Spinal cord (tissue), 10 donors: ENCODE measurements at places on chromosomes 3 and 15. TPM values are rescaled to one million over a fixed set of nuclear protein-coding genes. Genes with fewer than 3 reads are reported as not detected.
A peak's percentile ranks its signal among the peaks of the same experiment; 100 is the strongest.

Gene GRK7
- total RNA-seq = 0.20 TPM

Gene ZBBX
- 6.9 TPM for total RNA-seq

DNA sequence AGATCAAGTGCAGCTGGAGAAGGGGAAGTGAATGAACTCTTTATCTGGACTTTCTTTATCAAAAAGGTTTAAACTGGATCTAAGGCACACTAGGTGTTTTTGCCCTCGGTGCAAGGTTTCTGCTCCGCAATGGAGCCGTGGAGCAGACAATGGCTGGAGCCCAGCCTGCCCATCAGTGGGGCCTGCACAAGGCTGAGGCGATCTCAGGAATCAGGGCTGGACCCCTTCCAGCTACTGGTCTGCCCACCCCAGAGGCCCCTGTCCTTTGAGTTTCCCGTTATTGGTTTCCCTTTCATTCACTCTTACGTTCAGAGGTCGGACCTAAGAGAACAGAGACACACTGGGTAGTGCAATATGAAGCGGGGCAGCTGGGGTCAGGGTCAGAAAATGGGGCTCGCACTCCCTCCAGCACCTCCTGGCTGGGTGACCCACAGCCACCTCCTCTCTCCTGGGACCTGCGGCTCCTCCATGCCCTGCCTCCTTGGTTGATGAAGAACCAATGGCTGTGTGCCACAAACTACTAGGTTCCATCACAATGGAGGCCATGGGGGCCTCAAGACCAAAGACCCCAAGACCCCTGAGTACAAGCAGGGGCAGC is 164.6 kb downstream of the CHSY1 start:
- DNase-seq = no peak

DNA sequence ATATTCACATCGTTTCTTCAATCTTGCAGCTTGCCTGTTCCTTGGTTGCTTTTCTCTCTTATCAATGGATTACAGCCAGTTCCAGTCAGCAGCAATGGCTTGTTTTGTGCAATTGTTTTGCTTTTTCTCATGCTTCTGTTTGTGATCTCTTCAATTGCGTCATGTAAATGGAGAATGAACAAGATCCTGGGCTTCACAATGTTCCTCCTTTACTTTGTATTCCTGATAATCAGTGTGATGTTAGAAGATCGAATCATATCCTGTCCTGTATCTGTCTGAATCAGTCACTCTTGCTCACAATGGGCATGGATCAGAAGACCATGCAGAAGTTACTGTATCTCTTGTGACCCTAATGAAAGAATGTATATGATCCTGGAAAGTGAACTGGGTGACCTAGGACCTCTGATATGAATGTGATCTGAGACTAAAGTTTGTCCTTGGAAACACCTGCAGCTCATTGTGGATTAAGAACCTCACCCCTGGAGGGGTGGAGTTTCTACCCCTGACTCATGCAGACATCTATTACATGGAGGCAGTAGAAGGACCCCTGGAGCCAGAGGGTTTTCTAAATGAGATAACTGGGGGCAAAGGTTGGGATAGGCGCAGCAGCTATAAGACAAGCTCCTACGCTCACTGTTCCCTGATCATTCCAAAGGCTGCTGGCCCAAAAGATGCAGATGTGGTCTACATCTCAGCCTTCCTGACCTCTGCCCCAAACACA is 32.2 kb downstream of the SLC24A1 start:
- no peak for DNase-seq

DNA sequence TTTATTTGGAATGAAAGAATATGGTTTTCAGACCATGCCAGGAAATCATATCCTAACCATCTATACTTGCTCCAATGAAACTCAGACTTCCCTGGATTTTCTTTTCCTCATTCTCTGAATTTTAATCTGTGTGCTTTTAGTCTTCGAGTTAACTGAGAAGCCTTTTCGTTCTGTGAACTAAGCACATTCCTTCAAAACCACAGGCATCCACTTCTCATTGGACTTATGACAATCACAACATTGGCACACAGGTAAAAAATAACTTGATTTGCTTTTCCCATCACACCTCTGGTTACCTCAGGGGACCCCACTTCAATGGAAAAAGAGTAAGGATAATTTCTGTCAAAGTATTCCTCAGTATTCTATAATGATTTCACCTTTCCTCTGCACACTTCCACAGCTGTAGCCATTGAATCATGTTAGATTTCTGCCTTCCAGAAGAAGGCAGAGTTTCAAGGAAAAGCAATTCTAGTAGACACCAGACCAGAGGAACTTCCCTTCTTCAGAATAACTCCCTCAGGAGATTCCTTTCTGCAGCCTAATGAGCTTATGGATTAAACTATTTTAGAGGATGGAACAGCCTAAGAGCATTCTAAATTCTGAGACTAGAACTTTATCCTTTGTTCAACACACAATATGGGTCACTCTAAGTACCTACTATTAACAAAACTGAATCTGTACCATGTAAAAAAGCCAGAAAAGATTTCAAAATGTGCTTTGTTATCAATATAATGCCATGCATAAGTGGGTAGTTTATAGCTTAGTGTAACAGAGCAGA is 15.9 kb downstream of the COMMD2 start:
- no peak for DNase-seq

- no peak for DNase-seq
These were observed 4.3 kb downstream of the SST start for GRCh38 chr3:187665764-187666402.

DNA sequence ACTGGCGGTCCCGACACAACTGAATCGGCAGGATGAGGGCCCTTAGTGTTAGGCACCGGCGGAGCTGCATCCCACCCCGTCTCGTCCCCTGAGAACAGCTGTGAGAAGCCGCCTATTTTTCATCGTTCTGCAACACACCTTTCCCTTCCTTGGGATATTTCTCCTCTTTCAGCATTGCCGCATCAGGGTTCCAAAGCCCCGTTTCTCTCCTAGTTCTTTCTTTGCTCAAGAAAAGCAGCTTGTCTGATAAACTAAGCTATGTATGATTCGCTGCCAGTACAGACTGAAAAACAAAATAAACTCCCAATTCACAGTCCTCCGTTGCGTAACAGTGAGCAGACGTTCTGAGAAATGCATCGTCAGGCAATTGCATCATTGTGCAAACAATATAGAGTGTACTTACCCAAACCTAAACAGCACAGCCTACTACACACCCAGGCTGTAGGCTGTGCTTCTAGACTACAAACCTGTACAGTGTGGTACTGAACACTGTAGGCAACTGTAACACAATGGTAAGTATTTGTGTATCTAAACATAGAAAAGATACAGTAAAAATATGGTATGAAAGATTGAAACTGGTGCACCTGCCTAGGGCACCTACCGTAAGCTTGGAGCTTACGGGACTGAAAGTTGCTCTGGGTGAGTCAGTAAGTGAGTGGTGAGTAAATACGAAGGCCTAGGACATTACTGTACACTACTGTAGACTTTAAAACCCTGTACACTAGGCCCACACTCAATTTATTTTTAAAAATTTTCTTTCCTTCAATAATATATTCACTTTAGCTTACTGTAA is 8.9 kb upstream of the ADAMTS17 start:
- no peak for DNase-seq

- DNase-seq = no peak
These were observed 131.4 kb upstream of the UBE2E2 start for GRCh38 chr3:23071758-23072157.

GRCh38 chr3:40324621-40325020 is 15.1 kb downstream of the EIF1B start:
- DNase-seq = no peak

Gene TEX55
- total RNA-seq = not detected

- no peak for DNase-seq
These were observed 29.7 kb downstream of the CYP11A1 start for GRCh38 chr15:74337607-74338211.

Gene MYH15
- total RNA-seq = 1.2 TPM

DNA sequence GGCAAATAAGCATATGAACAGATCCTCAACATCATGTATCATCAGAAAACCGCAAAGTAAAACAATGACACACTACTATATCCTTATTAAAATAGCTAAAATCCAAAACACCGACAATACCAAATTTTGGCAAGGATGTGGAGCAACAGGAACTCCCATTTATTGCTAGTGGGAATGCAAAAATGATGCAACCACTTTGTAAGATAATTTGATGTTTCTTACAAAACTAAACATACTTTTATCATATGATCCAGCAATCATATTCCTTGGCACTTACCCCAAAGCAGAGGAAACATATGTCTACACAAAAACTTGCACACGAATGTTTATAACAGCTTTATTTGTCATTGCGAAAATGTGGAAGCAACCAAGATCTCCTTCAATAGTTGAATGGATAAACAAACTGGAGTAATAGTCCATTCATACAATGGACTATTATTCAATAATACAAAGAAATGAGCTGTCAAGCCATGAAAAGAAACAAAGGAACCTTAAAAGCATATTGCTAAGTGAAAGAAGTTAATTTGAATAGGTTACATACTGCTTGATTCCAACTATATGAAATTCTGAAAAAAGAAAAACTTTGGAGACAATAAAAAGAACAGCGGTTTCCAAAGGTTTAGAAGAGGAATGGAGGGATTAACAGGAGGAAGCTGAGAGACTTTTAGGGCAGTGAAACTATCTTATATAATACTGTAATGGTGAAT is 172.0 kb downstream of the VPS13C start:
- DNase-seq = no peak

Gene CYFIP1
- 93.4 TPM for total RNA-seq

Gene ESYT3
- total RNA-seq = 4.9 TPM

GRCh38 chr3:144816323-144816722 is 844.7 kb downstream of the DIPK2A start:
- no peak for DNase-seq

- DNase-seq = no peak
These were observed 118.5 kb upstream of the LMOD3 start for GRCh38 chr3:69240651-69241568.

DNA sequence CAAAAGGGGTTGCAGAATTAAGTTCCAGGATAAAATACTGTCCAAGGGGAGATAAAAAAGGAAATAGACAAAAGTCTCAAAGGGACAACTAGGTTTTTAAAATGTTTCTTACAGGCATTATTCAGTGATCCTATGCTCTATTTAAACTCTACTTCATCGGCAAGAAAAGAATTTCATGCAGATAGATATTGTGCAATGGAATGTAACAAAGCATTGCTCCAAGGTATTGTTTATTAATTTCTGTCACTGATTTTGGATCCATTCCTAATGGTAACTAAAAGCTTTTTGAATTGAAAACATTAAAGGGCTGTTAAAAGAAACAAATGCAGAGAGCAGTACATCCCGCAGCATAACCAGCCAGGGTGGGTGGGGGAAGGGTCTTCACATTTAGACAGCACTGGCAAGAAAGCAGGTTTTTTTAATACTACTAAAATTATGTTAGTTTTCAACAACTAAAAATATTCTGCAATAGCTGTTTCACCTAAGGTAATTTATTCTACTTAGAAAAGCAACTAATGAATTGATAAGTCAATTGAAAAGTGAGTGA is 82.9 kb downstream of the THBS1 start:
- DNase-seq = peak; percentile 55

Gene NCKIPSD
- 17.9 TPM for total RNA-seq

- DNase-seq = no peak
These were observed 114.8 kb downstream of the IL12A start for GRCh38 chr3:160103397-160103796.

- no peak for DNase-seq
These were observed 52.2 kb upstream of the HEG1 start for GRCh38 chr3:125107861-125108567.

- no peak for DNase-seq
These were observed 5.0 kb upstream of the FEZF2 start for GRCh38 chr3:62378311-62378789.

Gene ZNF774
- 5.3 TPM for total RNA-seq

- DNase-seq = no peak
These were observed 662.8 kb upstream of the CCDC54 start for GRCh38 chr3:106714400-106714799.

Gene MINAR1
- total RNA-seq = 15.3 TPM

Gene MRPS22
- 59.8 TPM for total RNA-seq
